ENCODE measurements at places on chromosomes 1 and 21.

- no peak for DNase-seq
Measured at GRCh38 chr21:28485301-28486022, 507.2 kb downstream of the LTN1 start.

GRCh38 chr1:8689431-8690252 is 127.8 kb downstream of the RERE start:
- no peak for DNase-seq

GRCh38 chr1:27136236-27136551 is 18.7 kb downstream of the SLC9A1 start:
- DNase-seq: no peak

DNA sequence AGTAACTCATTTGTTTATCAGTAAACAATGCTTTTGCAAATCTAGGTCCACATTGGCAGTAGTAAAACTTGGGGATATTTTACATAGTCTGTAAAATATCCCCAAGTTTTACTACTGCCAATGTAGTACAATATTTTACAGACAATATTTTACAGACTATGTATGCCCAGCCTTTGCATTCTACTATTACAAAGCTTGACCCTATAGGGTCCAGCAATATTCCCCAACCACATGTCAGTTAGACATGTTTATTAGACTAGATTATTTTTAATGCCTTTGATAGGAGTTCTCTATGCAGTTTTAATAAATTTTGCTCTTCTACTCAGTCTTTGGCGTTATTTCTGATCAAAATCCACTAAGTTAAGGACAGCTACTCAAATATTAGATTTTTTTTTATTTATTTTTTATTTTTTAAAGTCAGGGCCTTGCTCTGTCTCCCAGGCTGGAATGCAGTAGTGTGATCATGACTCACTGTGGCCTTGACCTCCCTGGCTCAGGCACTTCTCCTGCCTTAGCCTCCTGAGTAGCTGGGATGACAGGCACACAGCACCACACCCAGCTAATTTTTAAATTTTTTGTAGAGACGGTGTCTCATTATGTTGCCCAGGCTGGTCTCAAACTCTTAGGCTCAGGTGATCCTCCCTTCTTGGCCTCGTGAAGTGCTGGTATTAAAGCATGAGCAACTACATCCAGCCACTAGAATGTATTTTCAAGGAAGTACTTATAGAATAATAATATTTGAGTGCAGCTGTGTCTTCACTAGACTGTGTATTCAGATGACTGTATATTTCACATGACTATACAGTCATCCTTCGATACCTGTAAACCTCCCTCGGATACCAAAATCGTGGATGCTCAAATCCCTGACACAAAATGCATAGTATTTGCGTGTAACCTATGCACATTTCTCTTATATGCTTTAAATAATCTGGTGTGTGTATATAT is 19.8 kb downstream of the MIER1 start:
- DNase-seq: no peak

Measured in occipital lobe (tissue), 3 donors.